Umbilical cord (tissue), 2 donors: ENCODE measurements at places on chromosomes 6 and 20.
A peak's percentile ranks its signal among the peaks of the same experiment; 100 is the strongest.

GRCh38 chr20:54642864-54643667, 167.7 kb downstream of the DOK5 start:
- DNase-seq = no peak

DNA sequence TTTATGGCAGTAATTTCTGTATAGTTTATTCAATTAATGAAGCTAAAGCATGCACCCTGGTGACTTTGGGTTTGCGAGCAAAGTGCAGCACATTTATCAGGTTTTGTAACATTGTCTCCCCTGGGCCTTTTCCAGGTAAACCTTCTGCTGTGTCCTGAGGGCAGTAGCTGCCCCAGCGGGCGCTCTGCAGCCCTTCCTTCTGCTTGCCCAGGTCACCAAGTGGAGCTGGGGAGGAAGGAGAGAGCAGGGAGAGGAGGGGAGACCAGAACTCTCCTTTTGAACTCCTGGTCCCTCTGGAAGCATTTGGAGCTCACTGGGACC, 145.6 kb downstream of the DLL1 start:
- no peak for DNase-seq

DNA sequence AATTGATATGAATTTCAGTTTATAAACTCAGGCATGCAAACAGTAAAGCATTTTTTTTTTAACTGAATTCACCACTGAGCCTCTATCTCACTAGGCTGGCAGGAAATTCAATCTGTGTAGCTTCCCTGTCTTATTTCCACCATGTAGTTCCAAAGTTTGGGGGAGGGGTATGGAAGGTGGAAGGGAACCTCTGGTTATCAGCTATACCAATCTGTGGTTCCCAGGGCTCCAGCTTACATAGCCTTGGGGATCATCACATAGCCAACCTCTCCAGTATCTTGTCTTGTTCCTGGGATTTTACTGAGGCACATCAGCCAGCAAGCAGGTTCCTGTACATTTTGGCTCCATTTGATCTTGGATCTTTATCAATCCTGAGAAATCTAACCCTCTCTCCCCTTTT, 15.6 kb downstream of the RAD21L1 start:
- no peak for DNase-seq

DNA sequence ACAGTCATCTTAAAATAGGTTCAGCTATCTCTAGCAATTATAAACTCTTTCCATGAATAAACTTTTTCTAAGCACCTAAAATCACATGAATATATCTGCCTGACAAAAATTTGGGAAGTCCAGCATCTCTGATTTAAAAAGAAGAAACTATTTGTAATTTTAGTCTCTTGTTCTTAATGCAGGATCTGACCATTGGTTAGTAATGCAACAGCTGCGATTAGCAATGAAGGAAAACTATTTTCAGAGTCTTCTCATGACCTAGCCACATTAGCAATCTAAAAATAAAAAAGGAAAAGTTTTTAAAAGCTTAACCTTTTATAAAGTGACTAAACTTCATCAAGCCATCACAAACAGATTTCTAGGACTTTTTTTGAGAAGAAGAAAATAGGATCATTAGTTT, 97.5 kb downstream of the PTPRK start:
- DNase-seq = no peak

DNA sequence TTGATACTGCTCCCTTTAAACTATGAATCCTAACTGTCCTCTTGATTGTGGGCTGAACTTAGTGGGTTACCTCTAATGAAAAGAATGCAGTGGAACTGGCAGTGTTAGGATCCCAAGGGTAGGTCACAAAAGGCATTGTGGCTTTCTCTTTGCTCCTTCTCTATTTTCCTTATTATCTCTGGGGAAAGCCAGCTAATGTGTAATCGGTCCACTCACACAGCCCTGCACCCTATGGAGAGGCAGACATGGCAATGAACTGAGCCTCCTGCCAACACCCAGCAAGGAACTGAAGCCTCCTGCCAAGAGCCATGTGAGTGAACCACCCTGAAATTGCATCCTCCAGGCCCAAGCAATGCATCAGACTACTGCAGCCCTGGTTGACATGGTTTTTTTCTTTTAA, 24.6 kb upstream of the ZNF133 start:
- DNase-seq = peak; percentile 12

GRCh38 chr20:23403751-23404150, 17.5 kb downstream of the NAPB start:
- DNase-seq = peak; percentile 78

GRCh38 chr6:118668761-118669385, 17.5 kb upstream of the CEP85L start:
- peak; percentile 85 for DNase-seq

GRCh38 chr6:90365002-90365401, 68.4 kb upstream of the BACH2 start:
- DNase-seq = peak; percentile 40

DNA sequence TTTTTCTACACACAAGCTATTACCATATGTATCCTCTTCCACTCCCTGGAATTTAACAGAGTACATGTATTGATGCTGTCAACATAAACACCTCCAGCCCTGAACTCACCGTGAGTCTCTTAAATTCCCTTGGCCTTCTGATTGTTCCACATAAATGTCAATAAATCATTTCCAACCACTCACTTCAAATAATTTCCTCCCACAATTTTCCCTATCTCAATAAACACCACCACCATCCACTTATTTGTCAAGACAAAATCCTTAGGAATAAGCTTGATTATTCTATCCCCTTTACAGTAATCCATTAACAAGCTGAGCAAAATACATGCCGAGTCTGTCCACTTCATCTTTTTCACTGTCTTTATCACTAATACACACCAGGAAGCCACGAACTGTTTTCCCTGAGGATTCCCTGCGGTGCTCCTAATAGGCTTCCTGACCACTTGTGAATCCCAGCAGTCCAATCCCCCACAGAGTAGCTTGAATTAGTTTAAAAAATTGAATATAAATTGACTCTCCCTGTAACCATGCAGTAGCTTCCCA, 19.2 kb downstream of the HLA-DRB1 start:
- no peak for DNase-seq

DNA sequence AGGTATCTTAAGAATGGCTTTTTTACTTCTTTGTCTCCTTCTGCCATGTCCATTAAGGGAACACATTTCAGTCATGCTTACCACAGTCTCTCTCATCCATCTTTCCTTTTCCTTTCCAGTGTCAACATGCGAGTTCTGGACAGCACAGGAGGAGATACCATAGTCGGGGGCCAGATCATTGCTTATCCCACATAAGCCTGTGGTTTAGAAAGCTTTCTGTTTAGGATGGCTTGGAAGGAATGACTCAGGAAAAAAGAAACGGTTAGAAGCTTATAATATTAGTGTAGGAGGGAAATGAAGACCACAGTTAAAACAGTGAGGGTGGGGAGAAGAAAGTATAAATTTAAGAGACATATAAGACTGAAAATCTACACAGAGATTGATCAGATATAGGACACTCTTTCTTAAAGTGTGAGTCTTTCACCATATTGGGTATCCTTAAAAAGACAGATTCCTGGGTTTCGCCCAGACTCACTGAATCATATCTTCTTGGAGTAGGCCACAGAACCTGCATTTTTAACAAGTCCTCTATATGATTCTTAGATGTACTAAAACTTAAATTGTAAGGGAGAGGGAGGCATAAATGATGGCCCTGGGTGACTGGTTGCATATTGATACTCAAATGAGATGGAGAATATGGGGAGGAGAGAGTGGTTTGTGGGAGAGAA, 36.1 kb downstream of the DSE start:
- peak; percentile 93 for DNase-seq

GRCh38 chr20:11331096-11331495, 586.6 kb upstream of the BTBD3 start:
- no peak for DNase-seq

DNA sequence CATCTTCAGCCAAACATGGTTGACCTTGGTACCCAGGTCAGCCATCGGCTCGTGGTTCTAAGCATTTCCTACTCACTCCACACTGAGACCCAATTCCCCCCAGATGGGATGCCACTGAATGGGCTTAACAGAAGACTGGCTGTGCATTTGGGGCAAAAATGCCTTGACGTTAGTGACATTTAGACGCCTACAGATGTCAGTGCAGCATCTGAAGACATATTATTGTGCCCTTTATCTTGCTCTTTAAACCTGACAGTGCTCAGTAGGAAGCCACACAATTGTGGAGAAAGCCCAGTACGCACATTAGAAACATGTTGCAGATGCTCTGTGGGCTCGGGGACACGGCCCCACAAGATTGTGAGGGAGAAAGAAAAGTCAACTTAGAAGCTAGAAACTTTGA, 414.7 kb downstream of the PTPRT start:
- DNase-seq = no peak

- no peak for DNase-seq
Measured at GRCh38 chr6:24607310-24608105, 38.5 kb downstream of the KIAA0319 start.

DNA sequence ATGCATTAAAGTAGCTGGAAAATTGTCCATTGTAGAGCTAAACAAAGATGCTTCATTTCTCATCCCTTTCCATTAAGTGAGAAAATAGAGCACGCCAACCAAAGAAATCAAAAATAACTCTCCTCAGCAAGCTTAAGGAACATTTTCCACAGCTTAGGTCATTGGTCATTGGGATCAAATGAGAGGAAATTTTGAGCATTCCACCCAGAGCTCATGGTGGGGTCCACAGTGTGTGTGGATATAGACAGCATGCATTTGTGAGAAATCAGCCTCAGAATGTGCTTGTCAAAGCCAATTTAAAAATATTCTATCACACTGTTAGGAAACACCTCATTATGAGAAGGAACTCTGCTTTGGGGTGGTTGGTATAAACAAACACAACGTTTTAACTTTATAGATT, 97.2 kb downstream of the HDGFL1 start:
- DNase-seq = peak; percentile 34
